Naive B cell (primary cell): ENCODE measurements at places on chromosomes 6 and 20.

DNA sequence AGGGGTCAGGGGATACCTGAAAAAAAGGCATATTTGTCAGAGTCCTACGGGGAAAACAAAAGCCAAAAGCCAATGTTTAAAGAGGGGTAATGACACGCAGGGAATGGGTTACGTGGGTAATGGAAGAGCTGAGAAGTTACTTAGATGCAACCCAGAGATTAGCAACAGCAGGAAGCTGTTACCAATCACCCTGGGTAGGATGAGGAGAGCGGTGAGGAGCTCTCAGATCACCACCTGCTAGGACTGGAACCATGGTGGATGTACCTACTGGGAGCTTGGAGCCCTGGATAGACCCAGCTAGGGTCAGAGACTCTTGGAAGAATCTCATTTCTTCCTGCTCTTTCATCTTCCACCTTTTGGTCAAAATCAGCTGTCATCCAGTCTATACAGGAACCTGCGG, 51.2 kb upstream of the RNF24 start:
- no peak for DNase-seq
- no peaks in the 10 kb centered on the region for H3K36me3 ChIP-seq
- H3K4me1 ChIP-seq: no peaks in the 10 kb centered on the region
- H3K27ac ChIP-seq: no peak overlapping the region

DNA sequence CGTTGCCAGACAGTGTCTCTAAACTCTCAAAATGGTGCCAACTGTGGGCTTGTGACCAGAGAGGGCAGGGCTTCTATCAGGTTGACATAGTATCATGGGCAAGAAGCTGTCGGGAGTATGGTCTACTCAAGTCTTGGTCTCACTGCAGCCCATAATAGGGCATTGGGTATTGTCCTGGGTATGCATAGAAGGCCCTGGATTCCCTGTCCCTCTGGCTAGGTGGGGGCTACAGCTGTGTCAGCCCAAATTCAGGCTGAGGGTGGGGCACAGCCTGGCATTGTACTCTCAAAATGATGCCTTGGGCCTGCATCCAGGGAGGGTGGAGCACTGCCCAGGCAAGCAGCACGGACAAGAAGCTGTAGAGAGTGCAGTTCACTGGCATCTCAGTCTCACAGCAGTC, 408.8 kb upstream of the MAN1A1 start:
- no peak overlapping the region for H3K4me3 ChIP-seq
- H3K36me3 ChIP-seq: no peaks in the 10 kb centered on the region
- no peaks in the 10 kb centered on the region for H3K27me3 ChIP-seq
- H3K4me1 ChIP-seq: peaks cover 6% of the 10 kb centered on the region
- no peak for DNase-seq

DNA sequence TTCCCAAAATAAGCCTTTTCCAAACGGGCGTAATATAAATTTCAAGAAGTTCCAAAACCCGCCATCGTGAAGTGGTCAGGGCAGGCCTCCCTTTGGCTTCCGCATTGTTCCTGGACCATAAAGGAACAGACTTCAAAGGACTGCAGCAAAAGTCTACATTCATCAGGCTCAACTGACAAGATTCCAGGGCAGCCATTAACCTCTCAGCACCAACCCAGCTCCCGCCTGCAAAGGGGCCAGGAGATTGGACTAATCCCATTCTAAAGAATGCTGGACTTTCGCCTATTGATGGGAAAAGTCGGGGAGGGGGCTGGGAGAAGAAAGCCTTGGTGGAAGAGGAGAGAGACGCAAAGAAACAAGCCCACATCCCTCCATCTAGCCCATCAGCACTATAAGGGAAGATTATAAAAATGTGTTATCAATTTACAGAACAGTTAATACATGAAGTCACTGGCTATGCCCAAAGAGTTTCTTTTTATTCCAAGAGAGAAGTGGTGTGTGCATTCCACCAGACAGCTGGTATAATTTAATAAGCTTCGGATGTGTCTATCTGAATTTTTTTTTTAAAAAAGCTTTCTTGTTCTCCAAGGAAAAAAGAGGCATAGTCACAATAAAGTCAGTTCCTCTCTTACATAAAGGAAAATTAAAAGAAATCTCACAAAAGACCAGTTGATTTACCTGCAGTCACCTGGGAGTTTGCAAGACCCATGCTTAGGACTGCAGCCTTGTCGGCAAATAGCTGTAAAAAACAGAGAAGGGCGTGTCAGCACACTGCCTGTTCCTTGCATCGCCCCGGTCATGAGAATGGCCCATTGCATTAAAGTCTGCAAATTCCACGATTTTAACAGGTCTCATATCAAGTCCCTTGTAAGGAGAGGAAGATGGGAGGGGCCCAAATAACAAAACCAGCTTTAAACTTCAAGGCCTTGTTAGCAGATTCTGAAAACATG, 17.8 kb downstream of the JAG1 start:
- no peak for DNase-seq
- H3K4me3 ChIP-seq: no peak overlapping the region

GRCh38 chr6:101630941-101631340, 237.4 kb downstream of the GRIK2 start:
- no peak overlapping the region for H3K4me3 ChIP-seq
- no peak for DNase-seq
- H3K27me3 ChIP-seq: no peaks in the 10 kb centered on the region
- H3K4me1 ChIP-seq: no peaks in the 10 kb centered on the region
- H3K27ac ChIP-seq: no peak overlapping the region

GRCh38 chr6:24051942-24052589, 73.9 kb upstream of the NRSN1 start:
- DNase-seq: no peak
- no peak overlapping the region for H3K4me3 ChIP-seq
- H3K4me1 ChIP-seq: no peaks in the 10 kb centered on the region
- H3K36me3 ChIP-seq: no peaks in the 10 kb centered on the region
- no peak overlapping the region for H3K27ac ChIP-seq

DNA sequence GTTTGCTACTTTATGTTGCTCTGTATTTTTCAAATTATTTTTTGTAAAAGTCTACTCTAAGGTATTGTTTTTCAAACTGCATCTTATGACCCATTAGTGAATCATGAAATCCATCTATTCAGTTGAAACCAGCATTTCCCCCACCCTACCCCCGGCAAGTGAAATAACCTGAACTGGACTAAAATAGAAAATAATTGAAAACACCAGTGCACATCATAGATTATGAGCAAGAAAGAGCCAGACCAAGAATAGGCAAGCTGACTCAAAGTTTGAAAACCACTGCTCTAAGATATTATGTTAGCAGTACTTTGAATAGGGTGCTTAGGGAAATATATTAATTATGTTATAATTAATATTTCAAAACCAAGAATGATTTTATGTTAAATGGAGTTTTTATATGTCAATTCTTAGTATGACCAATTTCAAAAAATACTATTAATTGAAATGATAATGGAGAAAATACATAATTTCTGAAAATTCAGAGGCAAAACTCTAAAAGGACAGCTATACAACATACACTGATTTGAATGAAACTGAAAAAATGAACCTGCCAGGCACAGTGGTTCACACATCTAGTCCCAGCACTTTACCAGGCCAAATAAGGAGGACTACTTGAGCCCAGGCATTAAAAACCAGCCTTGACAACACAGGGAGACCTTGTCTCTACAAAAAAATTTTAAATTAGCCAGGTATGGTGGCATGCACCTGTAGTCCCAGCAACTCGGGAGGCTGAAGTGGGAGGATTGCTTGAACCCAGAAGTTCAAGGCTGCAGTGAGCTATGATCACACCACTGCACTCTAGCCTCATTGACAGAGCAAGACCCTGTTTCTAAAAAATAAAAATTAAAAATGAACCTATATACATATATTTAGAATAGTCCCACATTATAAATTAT, 112.0 kb downstream of the CDK19 start:
- no peaks in the 10 kb centered on the region for H3K27me3 ChIP-seq
- H3K27ac ChIP-seq: no peak overlapping the region
- H3K4me3 ChIP-seq: no peak overlapping the region
- DNase-seq: no peak

DNA sequence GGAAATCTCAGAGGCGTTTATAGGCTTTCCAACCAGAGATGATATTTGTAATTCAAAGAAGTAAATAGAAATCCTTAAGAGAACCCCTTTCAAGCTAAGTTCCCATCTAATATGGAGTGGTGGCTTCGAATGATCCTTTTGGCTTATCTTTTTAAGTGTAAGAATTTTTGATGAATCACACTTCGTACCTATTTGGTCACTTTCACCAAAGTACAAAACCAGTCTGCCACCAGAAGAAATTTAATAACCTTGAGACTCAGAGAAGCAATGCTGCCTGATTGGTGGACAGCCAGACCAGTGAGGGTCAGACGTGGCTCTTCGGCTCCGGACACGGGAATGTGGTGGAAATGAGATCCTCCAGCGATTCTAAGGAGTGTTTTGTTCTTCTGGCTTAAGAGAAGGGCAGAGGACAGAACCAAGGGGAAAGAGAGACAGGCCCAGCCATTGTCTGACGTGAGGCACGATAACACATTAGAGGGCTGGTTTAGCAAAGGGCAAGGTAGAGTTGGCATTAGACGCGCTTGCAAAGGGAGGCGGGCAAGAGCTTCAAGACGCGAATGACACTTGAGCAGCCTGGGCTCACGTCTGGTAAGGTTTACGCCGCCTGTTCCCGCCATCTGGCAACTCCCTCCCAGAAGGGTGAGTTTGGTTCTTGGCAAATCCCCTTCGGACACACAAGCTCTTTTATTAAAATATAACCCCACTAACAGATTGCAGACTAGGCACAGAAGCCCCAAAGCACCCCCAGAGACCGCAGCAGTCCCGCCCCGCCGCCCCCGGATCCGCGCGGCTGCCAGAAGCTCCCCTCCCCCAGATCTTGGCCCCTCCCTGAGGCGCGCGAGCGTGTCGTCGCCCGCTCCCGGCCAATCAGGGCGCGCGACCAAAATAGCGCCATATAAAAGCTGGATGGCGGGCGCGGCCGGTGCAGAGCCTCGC, 50.0 kb upstream of the EZR start:
- H3K27ac ChIP-seq: peak overlapping the region; percentile 100
- no peaks in the 10 kb centered on the region for H3K36me3 ChIP-seq
- H3K4me1 ChIP-seq: peaks cover 48% of the 10 kb centered on the region
- peak overlapping the region; percentile 75 for H3K4me3 ChIP-seq
- peak; percentile 99 for DNase-seq

DNA sequence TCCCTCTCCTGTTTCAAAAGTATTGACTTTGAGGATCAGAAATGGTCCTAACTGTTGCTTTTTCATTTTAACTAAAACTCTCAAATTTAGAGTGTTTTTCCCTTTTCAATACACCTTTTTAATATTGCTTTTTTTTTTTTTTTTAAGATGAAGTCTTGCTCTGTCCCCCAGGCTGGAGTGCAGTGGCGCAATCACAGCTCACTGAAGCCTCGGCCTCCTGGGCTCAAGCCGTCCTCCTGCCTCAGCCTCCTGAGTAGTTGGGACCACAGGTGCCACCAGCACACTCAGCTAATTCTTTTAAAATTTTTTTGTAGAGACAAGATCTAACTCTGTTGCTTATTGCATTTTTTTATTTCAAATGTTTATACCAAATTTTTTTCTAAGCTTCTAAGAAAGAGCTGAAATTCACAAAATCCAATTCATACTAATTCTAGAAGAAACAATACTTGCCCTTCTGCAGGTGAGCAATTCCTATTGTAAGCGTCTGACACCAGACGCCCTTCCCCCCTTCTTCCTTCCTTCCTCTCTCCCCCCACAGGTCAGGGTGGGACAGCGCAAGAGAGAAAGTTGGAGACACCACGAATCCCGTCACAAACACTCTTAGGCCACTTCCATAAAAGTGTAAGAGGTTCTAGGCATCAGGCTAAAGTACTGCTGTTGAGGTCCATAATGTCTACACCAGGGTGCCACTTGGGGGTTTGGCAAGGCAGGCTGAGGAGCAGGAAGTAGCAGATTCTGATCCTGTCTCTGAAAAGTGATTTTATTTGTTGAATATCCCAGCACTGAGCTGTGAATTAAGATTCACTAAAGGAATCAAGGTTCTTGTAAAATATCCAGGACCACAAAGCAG, 12.8 kb downstream of the DLL1 start:
- H3K27me3 ChIP-seq: no peaks in the 10 kb centered on the region
- no peak overlapping the region for H3K4me3 ChIP-seq
- H3K27ac ChIP-seq: no peak overlapping the region
- H3K4me1 ChIP-seq: peaks cover 19% of the 10 kb centered on the region

DNA sequence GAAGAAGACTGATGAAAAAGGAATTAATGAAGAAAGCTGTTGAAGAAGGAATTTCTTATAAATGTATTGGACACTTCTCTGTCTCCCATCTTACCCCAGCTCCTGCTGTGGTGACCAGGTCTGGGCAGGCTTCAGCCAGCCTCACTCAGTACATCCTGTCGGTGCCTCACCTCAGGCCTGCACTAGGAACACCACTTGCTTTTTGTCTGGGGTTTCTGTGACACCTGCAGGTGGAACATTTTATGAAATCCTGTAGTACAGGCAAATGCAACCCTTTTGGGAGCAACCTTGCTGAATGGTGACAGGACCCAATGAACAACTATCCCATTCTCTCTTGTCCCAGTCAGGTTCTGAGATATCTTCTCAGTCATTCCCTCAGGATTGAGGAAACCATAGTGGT, 129.7 kb downstream of the PRDM13 start:
- no peaks in the 10 kb centered on the region for H3K4me1 ChIP-seq
- no peak for DNase-seq
- H3K36me3 ChIP-seq: no peaks in the 10 kb centered on the region

DNA sequence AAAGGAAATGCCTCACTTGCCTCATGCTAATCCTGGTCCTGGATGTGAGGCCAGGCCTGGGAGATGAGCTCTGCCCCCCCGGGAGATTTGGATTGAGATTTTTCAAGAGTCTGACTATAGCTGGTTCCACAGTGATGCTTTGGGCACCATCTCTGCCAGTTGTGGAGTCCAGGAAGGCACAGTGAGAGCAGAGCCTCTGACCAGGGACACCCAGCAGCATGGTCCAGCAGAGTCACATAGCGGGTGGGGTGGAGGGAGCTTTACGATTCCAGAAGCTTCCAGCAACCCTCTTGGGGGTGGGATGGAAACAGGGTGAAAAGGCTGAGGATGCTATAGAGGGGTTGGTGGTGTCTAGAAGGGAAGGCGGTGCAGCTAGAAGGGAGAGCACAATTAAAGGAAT, 8.7 kb downstream of the SLC32A1 start:
- no peak overlapping the region for H3K4me3 ChIP-seq
- peak overlapping the region; percentile 20 for H3K27ac ChIP-seq
- H3K27me3 ChIP-seq: peaks cover 80% of the 10 kb centered on the region
- H3K4me1 ChIP-seq: peaks cover 38% of the 10 kb centered on the region
- DNase-seq: no peak

DNA sequence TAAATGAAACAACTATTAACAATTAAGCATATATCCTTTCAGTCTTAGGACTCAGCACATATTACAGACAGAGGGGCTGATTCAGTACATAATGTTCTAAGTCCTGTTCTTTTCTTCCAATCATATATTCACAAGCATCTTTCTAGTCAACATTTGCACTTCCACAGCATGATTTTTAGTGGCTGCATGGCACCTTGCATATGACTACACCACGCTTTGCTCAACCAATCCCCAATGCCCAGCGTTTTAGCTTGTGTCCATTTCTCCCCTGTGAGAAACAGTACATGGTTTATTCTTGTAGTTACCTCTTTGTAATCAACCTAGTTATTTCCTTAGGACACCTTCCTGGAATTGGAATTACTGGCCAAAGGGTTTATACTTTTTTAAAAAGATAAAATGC, 33.2 kb downstream of the AAR2 start:
- no peaks in the 10 kb centered on the region for H3K4me1 ChIP-seq
- no peak overlapping the region for H3K27ac ChIP-seq
- no peak for DNase-seq
- no peaks in the 10 kb centered on the region for H3K36me3 ChIP-seq
- no peaks in the 10 kb centered on the region for H3K27me3 ChIP-seq
